Esophagus muscularis mucosa (tissue), 4 donors: ENCODE measurements at places on chromosomes 7 and 10. TPM values are rescaled to one million over a fixed set of nuclear protein-coding genes. Genes with fewer than 3 reads are reported as not detected.
A peak's percentile ranks its signal among the peaks of the same experiment; 100 is the strongest.

GRCh38 chr10:53009961-53010907 lies 237.7 kb upstream of the MBL2 start:
- no peak for DNase-seq

DNA sequence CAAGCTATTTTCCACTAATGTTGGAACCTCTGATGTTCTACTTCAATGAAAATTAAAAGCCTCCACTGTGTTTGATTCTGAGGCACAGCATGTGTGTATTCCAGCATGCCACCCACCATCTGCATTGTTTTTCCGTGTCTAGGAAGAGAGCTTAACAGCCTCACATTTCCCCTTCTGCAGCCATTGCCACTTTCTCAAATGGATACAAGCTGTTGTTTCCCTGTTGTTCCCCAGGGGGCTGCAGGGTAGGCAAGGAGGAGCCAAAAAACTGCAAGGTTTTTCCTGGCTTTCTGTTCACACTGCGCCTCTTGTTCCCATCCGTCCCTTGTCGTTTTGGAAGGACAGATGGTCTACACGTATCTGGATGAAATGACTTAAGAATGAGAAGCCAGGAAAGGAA lies 72.3 kb upstream of the DNAJB12 start:
- DNase-seq = no peak

DNA sequence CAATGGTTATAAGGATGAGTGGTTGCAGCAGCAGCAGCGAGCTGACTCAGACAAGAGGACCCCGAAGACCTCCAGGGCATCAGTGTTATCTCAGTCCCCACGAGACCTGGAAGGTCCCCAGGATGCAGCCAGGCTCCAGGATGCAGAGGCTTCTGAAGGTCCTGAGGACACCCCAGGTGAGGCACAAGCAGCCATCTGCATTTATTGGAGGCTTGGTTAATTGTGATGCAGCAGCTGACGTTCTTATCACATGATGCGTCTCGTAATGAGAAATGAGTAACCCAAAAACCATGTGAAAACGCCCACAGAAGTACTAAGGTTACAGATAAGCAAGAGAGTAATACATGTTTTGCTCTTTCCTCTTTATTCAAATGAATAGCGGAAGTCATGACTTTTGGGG lies 17.4 kb downstream of the C7orf57 start:
- DNase-seq = no peak

GRCh38 chr7:116782177-116782711 lies 80.1 kb upstream of the CAPZA2 start:
- no peak for DNase-seq

- DNase-seq = no peak
Measured at GRCh38 chr7:152907042-152907761, 147.7 kb downstream of the ACTR3B start.

DNA sequence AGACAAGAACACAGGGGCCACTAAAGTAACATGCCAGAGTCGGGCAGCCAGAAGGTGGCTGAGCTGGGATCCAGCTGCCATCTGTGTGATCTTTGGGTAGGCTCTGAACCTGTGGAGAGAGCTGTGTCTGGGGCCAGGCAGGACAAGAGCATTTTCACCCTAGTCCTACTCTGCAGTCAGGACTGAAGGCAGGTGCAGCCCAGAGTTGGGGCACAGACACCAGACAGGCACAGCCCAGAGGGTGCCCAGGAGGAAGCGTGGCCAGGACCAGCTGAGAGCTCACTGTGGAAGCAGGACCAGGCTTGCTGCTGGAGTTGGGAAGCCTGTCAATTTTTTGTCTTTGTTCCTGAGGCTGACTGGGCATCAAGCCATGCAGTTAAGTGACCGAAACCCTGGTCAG lies 113.6 kb downstream of the ADCY1 start:
- peak; percentile 82 for DNase-seq

DNA sequence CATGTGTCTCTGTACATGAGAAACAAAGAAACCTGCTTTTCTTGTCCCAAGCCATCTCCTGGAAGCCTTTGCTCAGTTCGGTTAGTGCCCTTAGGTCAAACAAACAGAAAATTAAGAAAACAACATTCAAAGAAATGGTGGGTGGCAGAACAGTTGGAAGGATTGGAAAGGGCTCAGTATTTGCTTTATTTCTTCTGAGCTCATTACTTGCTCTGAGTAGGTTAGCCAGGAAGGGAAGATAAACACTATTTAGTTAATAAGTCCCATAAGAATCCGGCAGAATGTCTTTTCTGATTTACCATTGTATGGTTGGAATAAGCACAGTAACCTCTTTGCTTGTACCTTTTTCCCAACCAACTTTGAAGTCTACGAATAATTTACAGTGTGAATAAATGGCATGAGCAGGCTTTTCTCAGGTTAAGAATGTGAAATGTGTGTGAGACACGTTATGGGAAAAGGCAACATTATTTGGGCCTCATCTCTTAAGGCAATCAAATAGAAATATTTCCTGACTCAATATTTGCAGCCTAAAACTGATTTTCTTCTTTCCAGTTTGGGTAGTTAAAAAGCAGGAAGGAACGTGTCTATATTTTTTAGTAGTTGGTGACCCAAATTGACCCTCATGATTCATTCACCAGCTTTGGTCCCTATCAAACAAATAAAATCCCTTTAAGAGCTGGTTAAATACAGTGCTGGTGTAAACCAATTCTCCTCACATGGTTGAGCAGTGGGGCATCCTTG lies 158.5 kb downstream of the DKK1 start:
- DNase-seq = no peak

DNA sequence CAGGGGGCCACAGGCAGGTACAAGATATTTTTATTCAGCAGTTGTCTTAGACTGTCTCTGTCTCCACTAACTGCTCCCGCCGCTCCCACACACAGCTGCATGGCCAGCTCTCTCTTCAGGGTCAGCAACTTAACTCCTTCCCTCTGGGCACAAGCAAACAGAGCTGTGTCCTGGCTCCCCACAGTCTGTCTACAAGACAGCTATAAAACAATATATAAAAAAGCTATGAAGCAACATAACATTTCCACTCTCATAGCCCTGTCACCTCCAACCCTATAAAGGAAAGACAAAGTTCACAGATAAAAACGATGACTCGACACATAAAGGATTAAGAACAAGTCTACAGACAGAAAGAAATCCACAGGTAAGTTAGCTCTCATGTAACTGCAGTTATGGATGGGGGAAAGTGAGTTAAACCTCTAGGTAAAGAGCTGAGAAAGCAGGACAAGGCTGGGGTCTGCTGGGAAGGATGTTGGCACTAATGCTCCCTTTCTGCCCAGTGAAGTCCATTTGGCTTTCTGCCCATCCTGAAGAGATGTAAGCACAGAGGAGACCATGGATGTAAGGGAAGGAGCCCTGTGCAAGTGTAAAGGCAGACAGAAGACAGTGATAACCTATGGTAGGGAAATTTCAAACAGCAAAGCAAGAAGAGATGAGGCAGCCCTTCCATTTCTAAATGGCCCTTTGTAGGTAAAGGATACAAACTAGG lies 27.0 kb downstream of the RAPGEF5 start:
- no peak for DNase-seq

DNA sequence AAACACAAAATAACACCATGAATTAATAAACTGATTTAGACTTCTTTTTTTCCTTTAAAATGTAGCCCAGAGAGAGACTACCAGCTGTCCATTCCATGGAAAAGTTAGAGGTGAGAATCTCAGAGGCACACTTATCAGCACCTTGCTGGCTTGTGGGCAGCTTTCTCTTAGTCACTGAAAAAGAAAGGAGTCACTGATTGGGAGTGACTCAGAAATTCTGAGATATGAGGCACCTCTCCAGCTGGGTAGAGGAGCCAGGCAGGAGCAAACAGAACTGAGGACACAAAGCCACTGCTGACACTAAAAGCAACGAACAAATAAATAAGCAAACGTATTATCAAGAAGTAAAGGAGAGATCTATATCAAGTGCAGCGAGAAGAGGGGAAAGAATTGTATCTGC lies 310.6 kb downstream of the PARD3 start:
- peak; percentile 75 for DNase-seq

GRCh38 chr10:24428410-24428782 lies 219.5 kb downstream of the KIAA1217 start:
- DNase-seq = no peak

DNA sequence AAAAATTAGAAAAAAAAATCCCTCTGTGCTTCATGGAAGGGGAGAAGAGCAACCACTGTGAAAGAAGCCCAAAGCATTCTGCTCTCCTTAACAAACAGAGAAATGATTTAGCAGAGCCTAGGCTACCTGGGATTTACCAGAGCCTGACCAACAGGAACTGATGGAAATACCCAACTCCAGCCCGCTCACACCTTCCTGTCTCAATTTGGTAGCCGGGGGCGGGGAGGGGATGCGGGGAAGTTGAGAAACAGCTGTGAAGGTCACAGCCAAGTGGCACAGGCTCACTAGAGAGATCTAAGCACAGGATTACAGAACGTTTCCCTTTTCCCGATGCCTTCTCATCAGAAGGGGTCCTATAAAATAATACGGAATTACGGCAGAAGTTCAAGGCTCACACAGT lies 17.6 kb downstream of the RSU1 start:
- no peak for DNase-seq

- DNase-seq = no peak
Measured at GRCh38 chr10:103612462-103613365, 119.2 kb downstream of the NEURL1 start.

DNA sequence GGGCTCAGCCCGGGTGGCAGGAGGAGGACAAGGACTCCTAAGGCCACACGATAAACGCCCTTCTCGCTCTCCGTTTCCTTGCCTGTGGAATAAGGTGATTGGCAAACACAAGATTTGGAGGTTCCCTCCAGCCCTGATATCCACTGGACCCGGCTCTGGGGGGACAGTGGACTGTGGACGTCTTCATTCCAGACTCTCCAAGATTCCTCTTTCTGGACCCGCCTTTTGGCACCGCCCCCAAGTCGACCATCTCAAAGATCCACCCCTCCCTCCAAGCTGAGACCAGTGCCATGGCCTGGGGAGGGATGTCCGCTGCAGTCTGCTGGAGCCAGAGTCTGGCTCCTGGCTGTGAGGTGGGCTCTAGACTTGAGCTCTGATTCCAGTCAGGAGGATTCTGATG lies 23.6 kb downstream of the ZNF783 start:
- no peak for DNase-seq

DNA sequence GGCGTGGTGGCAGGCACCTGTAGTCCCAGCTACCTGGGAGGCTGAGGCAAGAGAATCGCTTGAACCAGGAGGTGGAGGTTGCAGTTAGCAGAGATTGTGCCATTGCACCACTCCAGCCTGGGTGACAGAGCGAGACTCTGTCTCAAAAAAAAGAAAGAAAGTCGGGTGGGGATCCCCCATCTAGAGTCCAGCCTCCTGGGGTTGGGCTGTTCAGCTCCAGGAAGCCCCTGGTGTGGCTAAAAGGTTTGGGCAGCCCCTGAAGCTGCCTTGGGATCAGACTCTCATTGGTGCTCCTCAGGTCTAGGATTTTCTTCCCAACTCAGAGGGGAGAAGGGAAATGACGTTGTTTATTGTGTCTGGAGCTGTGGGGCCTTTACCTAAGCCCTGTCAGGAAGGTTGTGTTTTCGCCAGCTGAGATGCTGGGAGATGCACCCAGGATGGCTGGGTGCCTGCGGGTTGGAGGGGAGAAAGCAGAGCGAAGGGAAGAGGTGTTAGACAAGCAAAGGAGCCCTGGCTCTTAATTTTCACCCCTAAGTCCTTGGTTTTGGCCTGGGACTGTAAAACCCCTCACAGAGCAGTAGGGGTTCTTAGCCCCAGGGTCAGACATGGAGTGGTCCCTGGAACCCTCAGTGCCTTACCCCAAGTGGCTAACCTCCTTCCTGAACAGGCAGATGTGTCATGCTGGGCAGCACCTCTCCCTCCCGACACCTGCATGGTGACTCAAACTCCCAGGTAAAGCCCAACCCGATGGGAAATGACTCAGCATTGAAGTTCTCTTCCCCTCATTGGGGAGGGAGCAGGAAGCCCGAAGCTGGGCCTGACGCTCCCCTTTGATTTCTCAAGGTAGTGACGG lies 21.1 kb downstream of the PLAU start:
- DNase-seq = no peak

- DNase-seq = no peak
Measured at GRCh38 chr10:100775386-100775785, 30.0 kb downstream of the PAX2 start.

GRCh38 chr7:98022531-98022930 lies 32.5 kb upstream of the OCM2 start:
- no peak for DNase-seq

DNA sequence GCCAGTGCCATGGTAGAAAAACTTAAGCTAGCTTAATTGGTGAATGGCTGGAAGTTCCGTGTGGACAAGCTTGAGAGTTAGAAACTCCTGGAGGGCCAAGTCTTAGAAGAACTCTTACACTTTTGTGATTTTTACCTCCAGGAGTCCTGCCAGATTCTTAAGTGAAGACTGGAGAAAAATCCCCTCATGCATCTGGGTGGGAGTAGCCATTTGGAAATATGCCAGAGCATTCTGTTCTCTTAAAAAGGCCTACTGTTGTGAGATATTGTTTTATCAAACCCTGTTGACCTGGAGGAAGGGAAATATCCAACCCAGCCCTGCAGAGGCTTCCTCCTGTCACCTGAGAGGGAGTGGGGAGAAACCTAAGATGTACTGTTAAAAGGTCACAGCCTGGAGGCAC lies 17.6 kb upstream of the MCM10 start:
- no peak for DNase-seq

DNA sequence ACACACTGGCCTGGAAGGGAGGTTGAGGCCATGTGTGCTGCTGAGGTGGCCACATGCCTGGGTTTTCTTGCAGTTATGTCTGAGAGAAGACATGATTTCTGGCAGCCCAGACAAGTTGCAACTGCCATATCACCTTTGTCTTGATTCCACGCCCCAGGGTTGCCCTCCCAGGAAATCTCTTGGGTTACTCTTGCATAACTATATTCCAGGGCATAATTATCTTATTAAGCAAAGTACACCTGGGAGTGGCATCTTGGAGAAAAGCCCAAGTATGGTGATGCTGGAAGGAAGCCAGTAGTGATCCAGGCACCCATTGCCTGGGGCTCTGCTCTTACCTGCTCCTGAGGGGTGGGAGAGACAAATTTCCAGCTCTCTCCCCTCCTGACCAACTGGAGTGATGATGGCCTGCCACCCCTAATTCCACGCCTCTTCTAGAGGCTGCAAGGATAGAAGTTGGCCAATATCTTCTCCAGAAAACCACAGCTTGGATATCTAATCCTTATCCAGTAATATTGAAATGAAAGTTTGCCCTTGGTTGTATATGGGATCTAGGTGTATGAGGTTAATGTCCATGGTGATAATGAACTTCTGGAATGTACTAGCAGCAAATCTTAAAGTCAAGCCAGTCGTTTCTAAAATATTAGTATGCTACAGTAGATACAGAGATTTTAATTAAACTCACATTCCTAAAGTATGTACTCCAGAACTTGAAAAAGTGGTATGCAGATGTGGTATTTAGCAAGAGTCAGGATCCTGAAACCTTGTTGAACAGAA lies 5.0 kb downstream of the AKR1B10 start:
- no peak for DNase-seq

Gene PRKAR2B
- 127 TPM for total RNA-seq

Gene HTR5A
- not detected for total RNA-seq

Gene BTAF1
- 22.9 TPM for total RNA-seq

Gene CPED1
- 28.1 TPM for total RNA-seq

Gene TEX47
- not detected for total RNA-seq

Gene FXYD4
- not detected for total RNA-seq

Gene TCAF2
- 1.6 TPM for total RNA-seq

Gene DLX5
- not detected for total RNA-seq
